ENCODE measurements at places on chromosomes 11 and 22.

DNA sequence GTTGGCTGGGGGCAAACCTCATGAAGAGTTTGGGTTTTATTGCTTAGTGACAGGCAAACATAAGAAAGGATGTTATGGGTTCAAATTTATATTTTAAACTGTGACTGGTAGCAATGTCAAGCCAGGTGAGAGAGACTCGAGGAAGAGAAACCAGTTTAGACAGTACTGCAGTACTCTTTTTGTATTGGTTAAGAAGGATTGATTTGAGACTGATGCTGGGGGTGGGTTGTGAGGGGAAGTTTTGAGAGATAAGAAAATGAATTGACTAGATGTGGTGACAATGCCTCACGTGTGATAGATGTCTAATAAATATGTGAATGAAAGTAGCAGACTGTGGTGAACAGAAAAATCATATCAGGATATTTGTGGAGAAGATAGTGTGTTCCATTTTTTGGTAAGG is 142.4 kb downstream of the DDX10 start:
- no peak for DNase-seq

- DNase-seq: no peak
Observed at GRCh38 chr22:25570486-25570885, 6.0 kb downstream of the GRK3 start.

DNA sequence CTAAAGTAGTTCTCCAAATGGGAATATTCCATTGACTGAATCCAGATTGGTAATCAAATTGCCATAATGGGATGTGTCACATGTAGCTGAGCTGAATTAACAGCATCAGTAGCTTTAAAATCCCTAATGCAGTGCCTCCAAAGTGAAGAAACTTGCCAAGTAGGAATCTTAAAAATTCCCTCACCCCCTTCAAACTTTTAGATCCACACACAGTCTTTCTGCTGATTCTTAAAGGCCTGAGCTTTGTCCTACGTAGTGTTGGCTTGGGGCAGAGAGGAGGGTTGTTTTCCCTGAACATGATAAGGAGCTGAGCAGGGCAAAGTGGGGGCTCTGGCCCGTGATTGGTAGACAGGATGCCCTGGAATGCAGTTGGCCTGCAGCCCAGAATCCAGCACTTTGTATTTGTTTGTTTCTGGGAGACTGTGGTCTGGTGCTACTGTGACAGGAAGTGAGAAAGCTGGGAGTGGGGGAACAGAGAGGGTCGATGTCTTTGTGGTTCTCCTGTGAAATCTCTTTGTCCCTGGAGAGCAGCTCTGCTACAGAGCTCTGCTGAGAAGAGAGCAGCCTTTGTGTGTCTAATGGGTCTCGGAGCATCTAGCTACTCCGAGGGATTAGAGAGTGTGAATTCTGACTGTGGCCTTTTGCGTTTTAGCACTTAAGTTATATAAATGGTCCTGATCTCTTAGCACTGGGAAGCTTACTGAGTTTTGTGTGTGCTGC is 16.9 kb downstream of the CTNND1 start:
- DNase-seq: no peak

- no peak for DNase-seq
Observed at GRCh38 chr22:36332623-36333332, 55.0 kb downstream of the MYH9 start.

DNA sequence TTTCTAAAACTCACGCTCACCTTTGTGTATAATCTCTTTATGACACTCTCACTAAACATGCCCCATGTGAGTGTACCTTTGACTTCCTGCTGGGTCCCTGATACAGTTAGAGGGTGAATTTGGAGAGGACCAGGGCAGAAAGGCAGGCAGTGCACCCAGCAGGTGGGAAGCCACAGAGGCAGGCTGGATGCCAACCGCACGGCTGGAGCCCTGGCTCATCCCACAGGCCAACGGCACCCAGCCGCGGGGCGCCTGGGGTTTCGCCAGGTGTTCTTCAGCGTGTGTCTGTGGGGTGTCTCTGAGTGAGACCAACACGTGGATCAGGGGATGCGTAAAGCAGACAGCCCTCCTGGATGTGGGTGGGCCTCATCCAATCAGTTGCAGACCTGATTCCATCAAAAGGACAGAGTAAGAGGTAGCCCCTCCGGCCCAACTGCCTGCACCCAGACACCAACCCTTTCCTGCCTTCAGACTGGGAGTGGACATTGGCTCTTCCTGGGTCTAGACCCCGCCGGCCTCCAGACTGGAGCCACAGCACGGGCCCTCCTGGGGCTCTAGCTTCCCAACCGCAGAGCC is 51.6 kb downstream of the DHCR7 start:
- no peak for DNase-seq

DNA sequence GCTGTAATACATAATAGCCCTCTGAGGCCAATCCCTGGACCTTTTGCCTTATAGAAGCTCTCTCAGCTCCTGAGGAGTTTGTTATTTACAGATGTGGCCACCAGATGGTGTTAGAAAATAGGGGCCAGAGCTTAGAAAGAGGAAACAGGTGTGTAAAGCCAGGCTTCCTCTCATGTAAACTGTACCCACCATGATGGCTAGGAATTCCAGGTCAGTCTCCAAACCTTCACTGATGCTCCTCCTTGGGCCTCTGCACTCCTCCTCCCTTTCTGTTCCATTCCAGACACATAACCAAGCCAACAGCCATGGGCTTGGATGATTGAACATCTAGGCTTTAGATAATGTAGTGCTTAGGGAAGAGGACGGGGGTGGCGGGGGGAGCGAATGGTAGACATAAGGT is 39.7 kb downstream of the USP35 start:
- DNase-seq: no peak

DNA sequence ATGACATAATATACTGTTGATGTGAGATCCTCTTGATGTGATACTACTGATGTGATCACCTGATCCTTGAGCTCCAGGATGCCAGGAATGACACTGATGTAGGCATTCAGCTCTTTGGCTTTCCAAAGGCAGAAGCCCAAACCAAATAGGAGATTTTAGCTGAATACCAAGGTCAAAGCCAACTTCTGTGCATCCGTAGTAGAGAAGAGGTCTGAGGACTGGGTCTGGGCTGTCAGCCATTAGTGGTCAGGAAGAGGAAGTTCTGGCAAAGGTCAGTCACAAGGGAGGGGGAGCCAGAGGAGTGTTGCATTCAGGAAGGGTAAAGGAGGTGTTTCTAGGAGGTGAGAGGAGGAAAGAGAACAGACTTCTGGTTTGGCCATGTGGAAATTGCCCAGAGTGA is 53.4 kb upstream of the PARVG start:
- no peak for DNase-seq

DNA sequence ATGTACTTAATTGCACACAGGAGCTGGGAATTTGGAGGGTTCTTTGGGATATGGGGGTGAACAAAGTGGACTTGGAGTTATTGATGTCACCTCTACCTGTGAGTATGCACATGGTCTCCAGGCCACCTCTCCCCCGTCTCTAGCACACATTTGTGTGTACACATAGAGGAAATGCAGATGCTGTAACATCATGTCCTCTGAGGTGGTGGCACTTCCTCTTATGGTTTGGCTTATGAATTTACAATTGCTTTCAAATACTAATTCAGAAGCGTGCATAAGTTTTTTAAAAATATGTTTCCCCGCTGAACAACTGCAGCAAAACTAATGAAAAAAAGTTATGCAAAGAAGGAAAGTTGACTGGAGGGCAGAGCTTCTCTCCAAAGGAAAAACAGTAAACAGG is 152.0 kb upstream of the TENM4 start:
- no peak for DNase-seq

DNA sequence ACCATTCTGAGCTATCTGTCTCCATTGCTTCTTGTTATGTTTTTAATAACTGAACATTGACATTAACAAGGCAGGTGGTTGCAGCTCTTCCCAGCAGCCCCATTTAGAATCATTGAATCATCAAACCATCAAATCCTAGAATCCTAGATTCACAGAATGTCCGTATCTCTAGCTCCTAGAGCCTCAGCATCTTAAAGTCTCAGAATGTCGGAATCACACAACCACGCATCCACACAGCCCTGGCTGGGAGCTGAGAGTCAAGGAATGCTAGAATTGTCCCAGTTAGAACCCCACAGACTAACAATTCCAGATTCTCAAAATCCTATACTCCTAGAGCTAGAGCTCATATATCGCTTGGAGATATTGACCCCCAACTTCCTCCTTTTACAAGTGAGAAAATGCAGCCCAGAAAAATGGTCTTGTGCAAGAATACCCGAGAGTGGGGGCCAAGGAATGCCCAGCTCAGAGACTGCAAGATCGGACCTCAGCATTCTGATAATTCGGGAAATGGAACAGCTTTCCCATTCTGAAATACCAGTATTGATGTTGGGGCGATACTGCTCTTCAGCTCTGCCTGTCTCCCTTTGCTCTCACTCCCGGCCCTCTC is 38.8 kb downstream of the PDE2A start:
- DNase-seq: no peak

GRCh38 chr11:79949574-79949973 is 508.7 kb upstream of the TENM4 start:
- no peak for DNase-seq

- no peak for DNase-seq
Observed at GRCh38 chr11:108984523-108984922, 319.7 kb downstream of the DDX10 start.

- DNase-seq: no peak
Observed at GRCh38 chr11:1057806-1058205, 16.9 kb upstream of the MUC2 start.
